ENCODE measurements at places on chromosomes 12 and 14.

- no peak for DNase-seq
Observed at GRCh38 chr14:50756300-50756699, 74.7 kb downstream of the NIN start.

DNA sequence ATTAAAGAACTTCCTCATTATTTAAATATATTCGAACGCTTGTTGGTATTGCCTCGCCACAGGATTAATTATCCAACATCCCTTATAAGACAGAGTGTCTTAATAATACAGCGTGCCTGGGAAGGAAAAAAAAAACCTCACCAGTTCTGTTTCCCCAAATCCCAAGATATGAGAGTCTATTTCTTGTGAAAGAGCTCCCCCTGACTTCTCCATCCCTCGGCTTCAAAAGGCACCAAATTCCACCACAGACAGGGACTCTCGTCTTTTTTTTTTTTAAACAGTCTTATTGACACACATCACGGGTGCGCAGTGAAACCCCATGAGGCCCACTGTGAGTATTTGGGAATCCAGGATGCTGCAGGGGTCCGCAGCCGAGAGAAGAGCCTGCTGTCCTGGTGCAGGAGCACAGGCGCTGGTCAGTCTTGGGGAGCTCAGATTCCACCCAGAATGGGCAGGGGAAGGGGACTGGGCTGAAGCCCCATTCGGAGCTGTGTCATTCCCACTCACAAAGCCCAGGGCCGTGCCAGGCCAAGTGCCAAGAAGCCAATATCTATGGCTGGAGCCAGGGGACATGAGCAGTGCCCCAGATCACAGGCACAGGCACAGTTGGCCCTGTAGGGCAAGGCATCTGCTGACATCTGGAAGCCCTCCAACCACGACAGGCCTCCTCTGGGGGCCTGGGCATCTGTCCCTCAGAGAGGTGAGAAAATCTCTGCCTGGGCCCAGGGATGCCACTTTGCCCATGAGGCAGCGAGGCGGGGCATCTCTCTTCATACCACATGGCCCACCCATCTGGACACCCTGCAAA, 71.9 kb downstream of the BCL11B start:
- no peak for DNase-seq

DNA sequence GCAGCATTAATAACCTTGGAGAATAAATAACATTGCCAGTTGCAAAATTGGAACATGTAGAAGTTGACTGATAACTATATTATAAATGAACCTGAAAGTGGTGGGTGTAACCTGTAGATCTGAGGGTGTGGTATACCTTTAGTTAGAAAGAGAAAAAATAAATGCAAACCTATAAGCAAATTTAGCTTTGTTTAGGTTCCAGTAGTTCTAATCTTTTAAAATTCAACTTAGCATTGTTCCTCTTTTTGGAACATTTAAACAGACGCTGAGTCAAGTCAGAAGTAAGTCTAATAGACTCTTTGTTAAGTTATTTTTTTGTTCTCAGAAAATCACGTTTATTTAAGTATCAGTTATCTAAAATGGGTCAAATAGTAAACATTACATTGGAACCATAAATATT, 120.0 kb downstream of the DNAI7 start:
- DNase-seq: no peak

DNA sequence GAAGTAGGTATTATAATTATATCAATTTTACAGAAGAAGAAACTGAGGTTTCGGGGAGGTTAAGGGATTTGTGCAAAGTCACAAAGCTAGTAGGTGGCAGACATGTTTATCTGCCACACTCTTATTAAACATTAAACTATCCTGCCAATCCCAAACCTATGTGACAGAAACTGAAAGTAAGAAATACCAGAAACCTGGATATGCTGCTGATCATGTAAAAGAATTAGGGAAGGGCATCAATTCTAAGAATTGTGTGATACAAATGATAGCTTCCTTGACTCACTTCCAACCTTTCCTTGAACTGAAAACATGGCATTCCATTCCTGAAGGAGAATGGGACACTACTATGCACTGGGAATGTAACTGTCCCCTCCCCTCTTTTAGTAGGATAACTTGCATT, 16.9 kb downstream of the TAOK3 start:
- DNase-seq: no peak

- peak; percentile 46 for DNase-seq
Observed at GRCh38 chr12:122350141-122350848, 72.2 kb downstream of the CLIP1 start.

- no peak for DNase-seq
Observed at GRCh38 chr14:60206837-60207533, 41.8 kb upstream of the DHRS7 start.

- no peak for DNase-seq
Observed at GRCh38 chr14:62269204-62269603, 507.0 kb downstream of the SNAPC1 start.

- DNase-seq: no peak
Observed at GRCh38 chr12:124464830-124465229, 102.6 kb downstream of the NCOR2 start.

DNA sequence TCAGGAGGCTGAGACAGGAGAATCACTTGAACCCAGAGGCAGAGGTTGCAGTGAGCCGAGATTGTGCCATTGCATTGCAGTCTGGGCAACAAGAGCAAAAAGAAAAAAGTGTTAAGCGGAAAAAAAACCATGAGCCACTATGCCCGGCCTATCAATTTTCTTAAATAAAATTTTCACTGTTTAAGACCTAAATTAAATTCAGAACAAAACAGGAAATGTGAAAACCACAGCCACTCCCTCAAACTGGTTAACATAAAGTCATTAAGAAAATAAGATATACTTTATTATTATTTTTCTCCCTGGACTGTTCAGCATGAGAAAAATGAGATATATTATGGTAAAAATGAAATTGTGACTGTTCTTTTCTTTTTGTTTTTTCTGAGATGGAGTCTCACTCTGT, 44.6 kb upstream of the GCH1 start:
- DNase-seq: no peak

DNA sequence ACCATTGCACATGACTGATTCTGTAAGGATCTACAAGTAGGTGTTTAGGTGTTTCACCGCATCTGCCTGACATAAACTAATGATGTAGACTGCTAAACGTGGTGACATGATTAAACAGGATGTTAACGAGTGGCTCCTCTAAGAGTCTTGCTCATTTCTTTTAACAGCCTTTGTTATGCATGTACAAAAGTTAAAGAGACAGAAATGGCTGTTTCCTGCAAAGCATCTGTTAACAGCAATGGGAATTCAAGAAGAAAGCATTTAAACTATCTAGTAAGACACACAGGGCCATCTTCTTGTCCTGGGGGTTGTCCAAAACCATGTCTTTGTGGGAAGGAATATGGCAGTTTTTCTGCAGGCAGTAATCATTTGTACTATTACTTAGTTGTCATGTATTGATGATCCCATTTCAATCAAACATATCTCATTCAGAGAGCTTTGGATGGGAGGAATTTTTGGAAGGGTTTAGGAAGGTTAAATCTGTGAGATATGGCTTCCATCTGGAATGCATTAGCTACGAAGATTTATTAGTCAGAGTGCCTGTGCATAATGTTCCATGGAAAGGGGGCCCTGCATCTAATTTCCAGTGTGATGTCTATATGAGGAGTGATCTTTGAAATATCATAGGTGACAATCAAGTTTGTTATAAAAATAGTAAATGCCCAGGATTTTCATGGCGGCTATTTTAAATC, 495.1 kb downstream of the EGLN3 start:
- no peak for DNase-seq

- no peak for DNase-seq
Observed at GRCh38 chr12:121648458-121649028, 20.9 kb downstream of the MORN3 start.

- no peak for DNase-seq
Observed at GRCh38 chr12:24415934-24416333, 466.5 kb upstream of the SOX5 start.

DNA sequence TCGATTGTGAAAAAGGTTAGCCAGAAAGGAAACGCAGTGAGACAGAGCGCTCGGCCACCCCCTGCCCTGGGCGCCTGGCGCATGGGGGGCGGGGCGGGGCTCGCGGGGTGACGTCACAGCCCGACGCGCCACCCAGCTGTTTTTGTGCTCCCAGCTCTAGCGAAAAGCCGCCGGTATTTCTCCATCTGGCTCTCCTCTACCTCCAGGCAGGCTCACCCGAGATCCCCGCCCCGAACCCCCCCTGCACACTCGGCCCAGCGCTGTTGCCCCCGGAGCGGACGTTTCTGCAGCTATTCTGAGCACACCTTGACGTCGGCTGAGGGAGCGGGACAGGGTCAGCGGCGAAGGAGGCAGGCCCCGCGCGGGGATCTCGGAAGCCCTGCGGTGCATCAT, at the start of gene GABARAPL1:
GABARAPL1 (plus strand) TSS at position 139 of the 393 bp plus-strand sequence; CDS start at position 392, 253 bp downstream.
- peak; percentile 89 for DNase-seq

DNA sequence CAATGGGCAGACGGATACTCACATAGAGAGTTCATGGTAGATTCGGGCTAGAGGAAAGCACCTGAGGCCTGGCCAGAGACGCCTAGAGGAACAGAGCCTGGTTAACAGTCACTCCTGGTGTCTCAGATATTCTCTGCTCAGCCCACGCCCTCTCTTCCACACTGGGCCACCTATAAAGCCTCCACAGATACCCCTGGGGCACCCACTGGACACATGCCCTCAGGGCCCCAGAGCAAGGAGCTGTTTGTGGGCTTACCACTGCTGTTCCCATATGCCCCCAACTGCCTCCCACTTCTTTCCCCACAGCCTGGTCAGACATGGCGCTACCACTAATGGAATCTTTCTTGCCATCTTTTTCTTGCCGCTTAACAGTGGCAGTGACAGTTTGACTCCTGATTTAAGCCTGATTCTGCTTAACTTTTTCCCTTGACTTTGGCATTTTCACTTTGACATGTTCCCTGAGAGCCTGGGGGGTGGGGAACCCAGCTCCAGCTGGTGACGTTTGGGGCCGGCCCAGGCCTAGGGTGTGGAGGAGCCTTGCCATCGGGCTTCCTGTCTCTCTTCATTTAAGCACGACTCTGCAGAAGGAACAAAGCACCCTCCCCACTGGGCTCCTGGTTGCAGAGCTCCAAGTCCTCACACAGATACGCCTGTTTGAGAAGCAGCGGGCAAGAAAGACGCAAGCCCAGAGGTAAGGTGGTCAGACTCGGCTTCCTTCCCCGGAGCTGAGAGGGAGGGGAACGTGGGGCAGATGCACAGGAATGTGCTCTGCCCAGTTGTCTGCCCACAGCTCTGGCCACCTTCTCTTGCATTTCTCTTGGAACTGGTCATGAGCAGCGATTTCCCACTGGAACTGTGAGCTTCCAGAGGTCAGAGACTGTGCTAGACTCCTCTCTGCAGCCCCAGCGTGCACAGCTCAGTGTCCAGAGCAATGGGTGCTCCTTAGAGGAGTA, at the start of gene CD4:
CD4 (plus strand) TSS at position 557 of the 953 bp plus-strand sequence. CDS start 10,611 bp downstream, outside the sequence.
- peak; percentile 59 for DNase-seq

DNA sequence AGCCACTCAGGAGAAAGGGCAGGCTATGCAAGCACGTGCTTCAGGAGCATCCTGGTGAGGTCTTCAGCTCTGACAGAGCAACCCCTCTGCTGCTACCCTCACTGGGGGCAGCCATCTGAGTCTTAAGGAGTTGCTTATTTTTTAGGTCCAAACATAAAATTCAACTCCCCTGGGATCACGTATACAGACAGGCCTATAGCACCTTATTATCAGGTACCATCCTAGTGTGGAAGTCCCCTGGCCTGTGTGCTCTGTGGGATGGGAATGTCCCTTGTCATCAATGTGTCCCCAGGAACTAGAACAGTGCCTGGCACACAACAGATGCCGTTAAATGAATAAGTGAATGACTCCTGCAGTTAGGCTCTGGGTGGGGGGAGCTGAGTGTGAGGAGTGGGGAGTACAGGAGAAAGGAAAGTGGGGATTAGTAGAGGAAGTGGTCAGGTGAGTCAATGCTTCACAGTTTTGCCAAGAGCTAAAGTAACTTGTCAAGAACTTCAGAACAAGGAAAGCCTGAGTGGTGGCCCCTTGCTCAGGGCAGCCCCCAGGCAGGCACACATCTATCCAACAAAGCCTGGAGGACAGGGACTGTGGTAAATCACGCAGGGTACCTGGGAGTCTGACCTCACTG, 33.5 kb downstream of the DAD1 start:
- no peak for DNase-seq

- peak; percentile 94 for DNase-seq
Observed at GRCh38 chr12:57611108-57611826, at the start of gene ARHGEF25. TSS of gene ARHGEF25 (plus strand) at chr12:57611435. CDS start at chr12:57611895, 460 bp downstream.

DNA sequence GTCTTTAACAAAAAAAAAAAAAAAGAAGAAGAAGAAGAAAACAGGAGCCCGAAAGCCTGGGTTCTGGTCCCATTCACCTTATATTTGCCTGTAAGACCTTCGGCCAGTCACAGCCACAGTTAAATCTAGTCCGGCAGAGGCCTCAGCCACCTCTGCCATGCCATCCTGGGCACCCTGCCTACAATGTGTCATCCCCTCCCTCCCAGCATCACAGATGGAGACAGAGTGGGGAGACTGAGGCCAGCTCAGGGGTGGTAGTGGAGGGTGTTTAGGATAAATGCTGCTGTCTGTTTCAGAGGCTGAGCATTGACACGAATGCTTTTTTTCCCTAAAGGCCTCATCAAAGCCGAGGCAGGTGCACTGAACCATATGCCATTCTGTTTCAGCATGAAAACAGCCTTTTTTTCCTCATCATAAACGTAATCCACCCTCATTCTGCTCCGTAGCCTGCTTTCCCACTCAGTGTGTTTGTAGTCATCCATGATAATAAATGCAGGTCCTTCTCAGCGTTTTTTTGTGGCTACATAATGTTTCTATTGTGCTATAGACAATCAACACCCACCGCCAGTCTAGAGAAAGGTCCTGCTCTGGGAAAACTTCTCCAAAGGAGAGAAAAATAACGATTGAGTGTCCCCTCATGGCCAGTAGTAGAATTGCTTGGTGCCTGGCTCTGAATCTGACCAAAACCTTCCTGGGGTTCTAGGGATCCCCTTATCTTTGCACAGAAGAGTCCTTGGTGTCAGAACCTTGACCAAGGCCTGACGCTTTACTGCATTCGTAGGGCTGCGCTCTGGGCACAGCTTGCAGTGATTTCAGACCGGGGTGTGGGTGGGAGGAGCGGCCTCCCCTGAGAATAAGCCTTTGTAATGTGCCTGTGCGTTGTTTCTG, 41.1 kb upstream of the TSPAN9 start:
- peak; percentile 50 for DNase-seq

DNA sequence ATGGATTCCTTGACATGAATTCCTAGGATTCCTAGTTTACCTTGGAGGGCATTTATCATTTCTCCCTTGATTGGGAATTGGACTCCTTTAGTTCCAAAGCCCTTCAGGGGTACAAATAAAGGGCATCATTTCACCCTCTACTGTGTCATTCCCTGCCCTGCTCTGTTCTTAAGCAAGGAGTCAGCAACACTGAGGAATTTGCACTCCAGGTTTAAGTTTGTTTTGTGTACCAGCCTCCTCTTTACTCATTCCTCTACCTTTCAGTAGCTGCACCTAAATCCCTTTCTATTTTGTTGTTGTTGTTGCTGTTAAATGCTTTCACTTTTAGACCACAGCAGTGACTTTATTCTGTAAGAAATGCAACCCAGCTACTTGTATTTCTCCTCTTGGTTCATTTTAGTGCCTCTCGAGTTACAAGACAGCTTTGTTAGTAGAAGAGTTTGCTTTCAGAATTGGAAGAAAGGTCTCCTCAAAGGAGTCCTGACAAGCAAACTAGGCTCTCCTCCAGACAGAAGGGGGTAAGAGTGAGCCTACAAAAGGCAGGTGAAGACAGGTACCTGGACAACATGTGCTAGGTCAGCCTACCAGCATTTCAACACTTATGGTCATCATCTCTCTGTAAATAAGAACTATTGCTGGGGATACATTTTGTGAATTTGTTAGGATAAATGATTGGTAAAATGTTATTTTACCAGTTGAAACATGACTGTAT, 90.0 kb downstream of the RMST start:
- DNase-seq: no peak
